ENCODE measurements at places on chromosomes 16 and 17.

DNA sequence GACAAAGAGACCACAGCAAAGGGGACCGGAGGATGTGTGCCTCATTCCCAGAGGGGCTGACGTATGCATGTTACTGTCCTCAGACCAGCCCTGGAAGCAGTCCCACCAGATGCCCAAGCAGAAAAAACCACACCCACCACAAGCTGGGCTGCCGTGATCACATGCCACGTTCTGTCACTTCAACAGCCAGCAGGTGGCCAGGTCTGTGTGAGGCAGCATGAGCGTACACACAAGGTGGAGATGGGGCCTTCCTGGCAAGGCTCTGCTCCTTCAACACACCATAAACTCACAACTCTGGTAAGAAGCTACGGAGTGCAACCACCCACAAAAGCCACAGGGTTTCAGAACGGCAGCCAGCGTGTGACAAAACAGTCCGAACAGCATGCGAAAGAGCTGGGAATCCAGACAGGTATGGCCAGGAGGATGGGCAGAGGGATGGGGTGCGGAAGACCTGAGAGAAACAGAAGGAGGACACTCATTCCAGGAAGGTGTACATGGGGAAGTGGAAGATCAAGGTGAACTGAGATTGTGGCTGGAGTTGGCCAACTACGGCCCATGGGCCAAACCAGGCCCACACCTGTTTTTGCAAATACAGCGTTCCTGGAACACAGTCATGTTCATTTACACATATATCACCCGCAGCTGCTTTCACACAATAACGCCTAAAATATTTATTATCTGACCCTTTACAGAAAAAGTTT, 27.9 kb downstream of the MBTPS1 start:
- DNase-seq: peak; percentile 52

DNA sequence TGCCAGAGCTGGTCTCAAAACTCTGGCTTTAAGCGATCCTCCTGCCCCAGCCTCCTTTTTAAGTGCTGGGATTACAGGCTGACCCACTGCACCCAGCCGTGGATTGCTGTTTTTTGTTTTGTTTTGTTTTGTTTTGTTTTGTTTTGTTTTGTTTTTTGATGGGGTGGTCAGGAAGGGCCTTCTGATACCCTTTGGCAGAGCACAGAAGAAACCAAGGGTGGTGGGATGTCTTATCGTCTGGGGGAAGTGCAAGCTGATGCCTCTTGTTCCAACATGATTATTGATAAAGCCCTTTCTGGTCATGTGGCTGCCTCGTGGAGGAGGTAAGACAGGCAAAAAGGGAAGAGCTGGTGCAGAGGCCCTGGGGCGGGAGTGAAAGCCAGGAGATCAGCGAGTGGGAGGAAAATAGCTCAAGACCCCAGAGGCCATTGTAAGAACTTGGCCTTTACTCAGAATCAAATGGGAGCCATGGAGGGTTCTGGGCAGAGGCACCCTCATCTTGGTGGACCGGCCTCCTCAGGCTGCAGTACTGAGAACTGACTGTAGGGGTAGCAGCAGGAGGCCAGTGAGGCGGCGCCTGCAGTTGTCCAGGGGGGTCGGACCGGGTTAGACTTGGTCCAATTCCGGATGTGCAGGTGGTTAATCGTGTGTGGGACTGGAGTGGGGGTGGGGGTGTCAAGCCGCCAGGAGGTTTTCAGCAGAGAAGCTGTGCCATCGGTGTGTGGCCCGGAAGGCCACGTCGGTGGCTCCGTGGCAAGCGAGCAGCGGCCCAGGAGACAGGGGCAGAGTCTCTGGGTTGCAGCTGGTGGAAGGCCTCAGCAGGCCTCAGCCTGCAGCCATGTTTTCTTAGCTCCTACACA, 84.4 kb upstream of the GSE1 start:
- no peak for DNase-seq

- DNase-seq: no peak
These were observed 21.1 kb downstream of the CSNK2A2 start for GRCh38 chr16:58176608-58177352.

DNA sequence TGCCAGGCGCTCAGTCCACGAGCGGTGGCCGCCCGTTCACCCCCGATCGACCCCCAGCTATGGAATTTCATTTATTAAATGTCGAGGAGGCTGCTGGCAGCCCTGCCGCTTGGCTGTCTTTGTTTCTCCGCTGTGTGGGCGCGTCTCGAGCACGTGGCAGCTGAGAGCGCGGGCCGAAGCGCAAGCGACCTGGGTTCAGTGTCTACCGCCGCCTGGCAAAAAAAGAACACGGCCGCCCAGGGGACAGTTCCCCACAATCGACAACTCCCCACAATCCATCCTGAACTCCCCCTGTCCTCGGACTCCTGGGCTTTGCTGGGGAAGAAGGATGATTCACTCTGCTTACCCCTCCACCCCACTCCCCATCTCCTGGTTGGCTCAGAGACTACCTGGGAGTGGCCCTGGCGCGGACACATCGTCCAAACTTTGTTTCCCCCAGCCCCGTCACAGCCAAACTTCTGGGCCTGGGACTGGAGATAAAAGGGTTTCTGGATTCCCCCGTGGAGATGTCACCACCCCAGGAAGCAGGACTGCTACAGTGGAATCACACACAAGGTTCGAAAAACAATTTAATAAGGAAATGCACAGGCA, 1.7 kb upstream of the ANKRD13B start:
- no peak for DNase-seq

DNA sequence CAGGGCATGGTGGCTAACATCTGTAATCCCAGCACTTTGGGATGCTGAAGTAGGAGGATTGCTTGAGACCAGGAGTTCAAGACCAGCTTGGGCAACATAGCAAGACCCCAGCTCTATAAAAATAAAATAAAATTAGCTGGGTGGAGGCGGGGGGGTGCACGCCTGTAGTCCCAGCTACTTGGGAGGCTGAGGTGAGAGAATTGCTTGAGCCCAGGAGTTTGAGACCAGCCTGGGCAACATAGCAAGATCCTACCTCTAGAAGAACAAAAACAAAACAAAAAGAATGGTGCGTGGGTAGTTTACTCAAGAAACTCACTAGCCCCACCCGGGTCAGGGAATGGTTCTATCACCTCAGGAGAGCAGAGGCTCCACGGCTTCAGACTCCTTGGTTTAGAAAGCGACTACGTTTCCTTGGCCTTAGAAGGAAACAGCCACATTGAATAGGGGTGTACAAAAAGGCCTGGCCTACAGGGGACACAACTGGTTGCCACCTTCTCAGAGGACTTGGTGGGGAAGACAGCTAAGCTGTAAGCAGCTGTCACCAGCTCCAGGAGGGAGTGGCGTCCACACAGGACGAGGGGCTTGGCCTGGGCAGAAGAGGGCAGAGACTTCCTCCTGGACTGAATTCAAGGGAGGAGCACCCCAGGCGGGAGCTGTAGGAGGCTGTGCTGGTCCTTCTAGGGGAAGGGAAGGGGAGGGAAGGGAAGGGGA, 716 bp downstream of the TK1 start:
- DNase-seq: no peak

Data from CD4-positive, alpha-beta T cell treated with Interferon gamma for 1 hour (primary cell).